ENCODE measurements at places on chromosomes 12 and 14. TPM values are rescaled to one million over a fixed set of nuclear protein-coding genes. Genes with fewer than 3 reads are reported as not detected.

C1QL4 gene
- total RNA-seq = 0.17 TPM

RBM25 gene
- total RNA-seq = 77.9 TPM

CD163 gene
- 0.14 TPM for total RNA-seq

SLCO1B3 gene
- total RNA-seq = not detected

KCNA1 gene
- 0.26 TPM for total RNA-seq

GLT1D1 gene
- total RNA-seq = 2.6 TPM

CYP46A1 gene
- total RNA-seq = 4.7 TPM
